Immature natural killer cell (primary cell): ENCODE measurements at places on chromosomes 5 and 9.

GRCh38 chr9:1606253-1606652 is 408.9 kb upstream of the SMARCA2 start:
- no peaks in the 10 kb centered on the region for H3K4me1 ChIP-seq
- no peak overlapping the region for H3K27ac ChIP-seq
- DNase-seq, result no peak

DNA sequence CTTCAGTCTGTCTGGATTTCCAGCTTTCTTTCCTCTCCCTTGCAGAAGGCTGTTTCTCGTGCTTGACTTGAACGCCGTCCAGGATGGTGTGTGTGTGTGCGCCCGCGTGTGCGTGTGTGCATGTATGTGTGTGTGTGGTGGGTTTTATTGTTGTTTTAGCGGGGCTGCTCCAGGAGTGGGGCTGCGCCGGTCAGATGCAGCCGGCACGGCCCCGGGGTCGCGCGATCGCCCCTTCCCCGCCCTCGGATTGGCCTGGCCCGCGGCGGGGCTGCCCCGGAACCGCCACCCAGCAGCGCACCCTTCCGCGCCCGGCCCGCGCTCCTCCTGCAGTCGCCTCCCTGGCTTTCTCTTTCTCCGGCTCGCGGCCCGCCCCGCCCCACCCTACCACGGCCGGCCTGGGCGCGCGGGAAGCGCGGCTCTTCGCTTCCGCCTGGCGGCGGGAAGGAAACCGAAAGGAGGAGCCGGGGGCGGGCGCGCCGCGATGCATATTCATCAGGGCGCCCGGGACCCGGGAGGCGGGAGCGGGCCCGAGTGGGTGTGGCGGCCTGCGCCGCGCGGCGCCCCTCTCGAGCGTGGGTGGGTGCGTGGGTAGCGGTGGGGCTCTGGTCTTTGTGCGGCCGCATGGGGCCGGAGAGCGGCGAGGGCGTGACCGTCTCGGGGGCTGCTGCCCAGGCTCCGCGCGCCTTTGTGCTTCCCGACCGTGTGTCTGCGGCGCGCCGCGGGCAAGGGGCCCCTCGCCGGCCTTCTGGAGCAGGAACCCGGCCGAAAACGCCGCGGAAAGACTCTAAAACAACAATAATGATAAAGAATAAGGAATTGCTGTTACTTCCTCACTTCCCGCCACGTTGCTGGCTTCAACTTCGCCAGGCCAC is 8.5 kb upstream of the NFIB start:
- peaks cover 20% of the 10 kb centered on the region for H3K4me1 ChIP-seq
- peak overlapping the region; percentile 90 for H3K4me3 ChIP-seq
- peaks cover 12% of the 10 kb centered on the region for H3K27me3 ChIP-seq
- H3K27ac ChIP-seq, result peak overlapping the region; percentile 60

GRCh38 chr5:132434416-132435286 is 55.9 kb downstream of the IRF1 start:
- peak overlapping the region; percentile 71 for H3K4me3 ChIP-seq
- H3K36me3 ChIP-seq, result peaks cover 41% of the 10 kb centered on the region
- H3K27me3 ChIP-seq, result peaks cover 3% of the 10 kb centered on the region
- H3K27ac ChIP-seq, result peak overlapping the region; percentile 98
- no peak for DNase-seq

GRCh38 chr9:95099321-95100070 is 218.0 kb downstream of the FANCC start:
- H3K4me1 ChIP-seq, result no peaks in the 10 kb centered on the region
- H3K27ac ChIP-seq, result no peak overlapping the region
- no peaks in the 10 kb centered on the region for H3K36me3 ChIP-seq
- H3K27me3 ChIP-seq, result no peaks in the 10 kb centered on the region
- no peak for DNase-seq
- H3K4me3 ChIP-seq, result no peak overlapping the region

GRCh38 chr5:88474574-88474973 is 205.9 kb upstream of the TMEM161B start:
- no peak overlapping the region for H3K27ac ChIP-seq
- H3K4me1 ChIP-seq, result no peaks in the 10 kb centered on the region
- no peaks in the 10 kb centered on the region for H3K36me3 ChIP-seq
- peaks cover 5% of the 10 kb centered on the region for H3K27me3 ChIP-seq

- H3K36me3 ChIP-seq, result no peaks in the 10 kb centered on the region
- peaks cover 15% of the 10 kb centered on the region for H3K27me3 ChIP-seq
- peak; percentile 62 for DNase-seq
These were observed 813 bp downstream of the GNAQ start for GRCh38 chr9:78030553-78031443.

GRCh38 chr5:139664086-139664693 is 16.0 kb downstream of the CXXC5 start:
- H3K4me1 ChIP-seq, result peaks cover 91% of the 10 kb centered on the region
- peak overlapping the region; percentile 98 for H3K27ac ChIP-seq
- DNase-seq, result no peak
- peaks cover 8% of the 10 kb centered on the region for H3K27me3 ChIP-seq
- no peaks in the 10 kb centered on the region for H3K36me3 ChIP-seq

DNA sequence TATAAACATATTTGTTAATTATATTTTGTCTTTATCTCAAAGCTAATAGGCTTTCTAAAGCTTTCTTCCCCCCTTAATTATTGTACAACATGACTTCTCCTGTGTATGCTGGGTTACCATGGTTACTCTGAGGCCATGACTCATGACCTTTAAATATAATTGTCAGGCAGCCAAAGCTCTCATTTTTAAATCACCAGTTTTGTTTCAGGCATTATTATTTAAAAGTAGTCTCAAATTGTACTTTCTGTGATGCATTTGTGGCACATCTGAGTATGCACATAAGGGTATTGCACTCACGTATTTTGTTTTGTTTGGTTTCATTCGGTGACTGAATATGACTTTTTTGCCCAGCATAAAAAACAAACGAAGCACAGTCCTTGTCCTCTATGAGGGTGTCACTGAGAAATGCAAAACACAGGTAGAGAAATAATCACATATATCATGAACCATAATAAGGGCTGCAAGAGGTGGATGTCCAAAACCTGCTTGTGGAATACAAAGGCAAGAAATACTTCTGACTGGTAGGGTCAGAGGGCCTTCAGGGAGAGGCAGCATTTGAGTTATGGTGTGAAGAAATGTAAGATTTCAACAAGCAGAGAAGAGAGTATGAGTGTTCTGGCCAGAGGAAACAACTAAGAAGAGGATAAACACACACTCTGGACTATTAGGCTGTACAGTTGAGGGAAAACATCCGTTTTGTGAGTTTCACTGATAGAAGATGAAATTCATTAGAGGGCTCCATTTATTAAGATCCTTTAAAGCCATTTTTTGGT is 2.1 kb downstream of the CCDC192 start:
- H3K4me3 ChIP-seq, result no peak overlapping the region
- peaks cover 4% of the 10 kb centered on the region for H3K27me3 ChIP-seq
- no peaks in the 10 kb centered on the region for H3K4me1 ChIP-seq
- DNase-seq, result no peak

DNA sequence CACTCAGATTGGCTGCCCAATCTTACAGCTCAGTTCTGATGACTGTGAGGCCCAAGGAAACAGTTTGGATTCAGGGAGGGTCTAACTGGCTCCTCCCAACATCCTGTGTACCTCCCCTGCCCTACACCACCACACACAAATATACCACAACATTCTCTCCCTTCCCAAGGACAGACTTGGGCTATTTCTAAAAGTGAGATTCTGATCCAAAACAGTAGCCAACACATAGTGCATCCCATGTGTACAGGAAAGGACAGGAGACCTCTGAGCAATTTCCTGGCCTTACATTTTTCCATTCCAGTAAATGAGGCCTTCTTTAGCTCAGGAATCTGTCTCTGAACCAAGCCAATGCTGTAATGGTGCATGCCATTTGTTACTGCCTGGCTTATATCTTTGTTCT is 20.8 kb downstream of the ZNF366 start:
- H3K4me3 ChIP-seq, result no peak overlapping the region
- H3K27me3 ChIP-seq, result peaks cover 5% of the 10 kb centered on the region
- no peaks in the 10 kb centered on the region for H3K4me1 ChIP-seq
- no peak overlapping the region for H3K27ac ChIP-seq

DNA sequence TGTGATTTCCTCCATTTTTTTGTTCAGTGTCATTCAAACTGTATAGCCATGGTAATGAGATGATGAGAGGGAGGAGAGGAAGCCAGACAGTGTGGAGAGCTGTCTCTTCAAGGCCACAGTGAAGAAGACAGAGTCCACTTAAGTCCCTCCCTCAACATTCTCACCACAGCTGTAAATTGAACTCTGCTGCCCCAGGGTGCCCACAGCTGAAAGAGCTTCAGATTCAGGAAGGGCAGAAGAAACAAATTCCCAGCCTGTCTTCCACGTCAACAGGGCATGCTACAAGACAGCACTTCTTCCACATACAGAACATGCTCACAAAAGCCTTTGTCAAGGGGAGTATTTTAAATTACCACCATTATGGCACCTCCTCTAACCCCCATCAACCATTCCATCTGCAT is 100.4 kb downstream of the KLHL3 start:
- DNase-seq, result no peak
- H3K36me3 ChIP-seq, result peaks cover 10% of the 10 kb centered on the region
- H3K27me3 ChIP-seq, result no peaks in the 10 kb centered on the region
- no peak overlapping the region for H3K4me3 ChIP-seq
- no peaks in the 10 kb centered on the region for H3K4me1 ChIP-seq
- H3K27ac ChIP-seq, result no peak overlapping the region

DNA sequence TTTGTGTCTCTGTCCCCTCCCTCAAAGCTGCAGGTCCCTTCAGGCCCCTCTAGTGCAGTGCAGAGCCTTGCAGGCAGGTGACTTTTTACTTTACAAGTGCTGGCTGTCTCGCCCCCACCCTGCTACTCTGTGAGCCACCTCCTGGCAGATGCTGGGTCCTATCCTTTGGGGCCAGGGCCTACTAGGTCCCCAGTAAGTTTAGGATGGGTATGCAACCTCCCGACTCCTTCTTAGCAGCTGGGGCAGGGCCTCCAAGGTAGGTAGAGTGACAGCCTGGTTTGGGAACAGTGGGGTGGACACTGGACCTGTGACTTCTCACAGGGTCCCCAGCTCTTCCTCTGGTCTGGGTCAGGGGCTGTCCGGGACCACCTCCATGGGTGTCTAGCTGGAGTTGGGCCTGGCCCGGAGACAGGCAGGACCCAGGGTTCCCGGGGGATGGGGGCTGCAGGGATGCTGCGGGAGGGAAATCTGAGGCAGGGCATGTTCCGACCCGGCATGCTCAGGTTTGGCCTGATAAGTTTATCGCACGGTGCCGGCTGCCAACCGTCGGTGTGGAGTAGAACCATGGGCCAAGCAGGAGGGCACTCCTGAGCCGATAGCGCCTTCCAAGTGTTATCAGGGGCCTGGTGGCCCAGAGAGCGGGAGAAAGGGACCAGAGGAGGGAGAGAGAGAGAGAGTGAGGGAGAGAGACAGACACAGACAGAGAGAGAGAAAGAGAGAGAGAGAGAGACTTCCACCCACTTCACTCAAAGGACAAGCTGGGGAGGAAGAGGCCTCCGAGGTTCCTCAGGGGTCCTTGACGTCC is 20.5 kb downstream of the GFI1B start:
- no peak overlapping the region for H3K4me3 ChIP-seq
- H3K4me1 ChIP-seq, result peaks cover 13% of the 10 kb centered on the region
- H3K36me3 ChIP-seq, result no peaks in the 10 kb centered on the region
- H3K27ac ChIP-seq, result no peak overlapping the region
- peaks cover 5% of the 10 kb centered on the region for H3K27me3 ChIP-seq
- DNase-seq, result no peak

DNA sequence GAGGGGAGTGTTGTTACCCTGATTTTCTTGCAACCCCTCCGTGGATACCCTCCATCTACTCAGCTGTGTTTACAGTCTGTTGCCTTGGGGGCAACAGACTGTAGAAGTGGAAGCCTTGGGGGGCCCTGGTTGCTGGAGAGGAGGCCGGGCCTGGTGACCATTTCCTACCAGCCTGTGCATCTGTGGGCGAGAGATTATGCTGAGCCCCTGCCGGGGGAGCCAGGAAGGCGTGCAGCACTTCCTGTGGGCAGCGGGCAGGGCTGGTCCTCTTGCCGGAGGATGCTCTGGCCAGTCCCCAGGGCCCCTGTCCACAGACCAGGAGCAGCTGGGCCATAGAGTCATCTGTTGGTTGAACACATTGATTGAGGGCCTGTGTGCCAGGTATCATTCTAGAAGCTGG is 11.1 kb downstream of the ERGIC1 start:
- H3K36me3 ChIP-seq, result no peaks in the 10 kb centered on the region
- peaks cover 50% of the 10 kb centered on the region for H3K4me1 ChIP-seq
- DNase-seq, result peak; percentile 48

- no peak overlapping the region for H3K27ac ChIP-seq
- H3K4me3 ChIP-seq, result no peak overlapping the region
- no peaks in the 10 kb centered on the region for H3K36me3 ChIP-seq
- no peaks in the 10 kb centered on the region for H3K27me3 ChIP-seq
These were observed 23.6 kb downstream of the TNPO1 start for GRCh38 chr5:72840041-72840440.

DNA sequence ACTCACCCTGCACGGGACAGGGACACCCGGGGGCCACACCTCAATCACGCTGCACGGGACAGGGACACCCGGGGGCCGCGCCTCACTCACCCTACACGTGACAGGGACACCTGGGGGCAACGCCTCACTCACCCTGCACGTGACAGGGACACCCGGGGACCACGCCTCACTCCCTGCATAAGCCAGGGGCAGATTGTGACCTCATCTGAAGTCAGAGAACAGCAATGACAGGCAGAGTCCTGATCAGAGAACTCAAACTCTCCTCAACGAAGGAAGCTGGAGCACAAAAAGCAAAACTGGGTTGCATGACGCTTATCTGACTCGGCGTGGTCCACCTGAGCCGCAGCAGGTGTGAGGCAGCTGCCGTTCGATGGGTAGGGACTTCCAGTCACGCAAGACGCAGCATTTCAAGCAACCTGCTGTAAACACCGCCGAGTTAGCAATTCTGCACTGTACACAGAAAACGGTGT is 3.2 kb downstream of the TERT start:
- DNase-seq, result no peak
- H3K27me3 ChIP-seq, result peaks cover 6% of the 10 kb centered on the region
- peaks cover 2% of the 10 kb centered on the region for H3K36me3 ChIP-seq
- H3K27ac ChIP-seq, result no peak overlapping the region
- no peak overlapping the region for H3K4me3 ChIP-seq

GRCh38 chr5:871596-872298 is 20.9 kb downstream of the BRD9 start:
- no peak overlapping the region for H3K27ac ChIP-seq
- H3K4me1 ChIP-seq, result peaks cover 2% of the 10 kb centered on the region
- no peak for DNase-seq
- peaks cover 2% of the 10 kb centered on the region for H3K27me3 ChIP-seq
- peaks cover 28% of the 10 kb centered on the region for H3K36me3 ChIP-seq

GRCh38 chr5:172944741-172945140 is 14.5 kb upstream of the RPL26L1 start:
- no peak overlapping the region for H3K4me3 ChIP-seq
- H3K27ac ChIP-seq, result no peak overlapping the region
- peaks cover 3% of the 10 kb centered on the region for H3K27me3 ChIP-seq
- no peaks in the 10 kb centered on the region for H3K4me1 ChIP-seq

DNA sequence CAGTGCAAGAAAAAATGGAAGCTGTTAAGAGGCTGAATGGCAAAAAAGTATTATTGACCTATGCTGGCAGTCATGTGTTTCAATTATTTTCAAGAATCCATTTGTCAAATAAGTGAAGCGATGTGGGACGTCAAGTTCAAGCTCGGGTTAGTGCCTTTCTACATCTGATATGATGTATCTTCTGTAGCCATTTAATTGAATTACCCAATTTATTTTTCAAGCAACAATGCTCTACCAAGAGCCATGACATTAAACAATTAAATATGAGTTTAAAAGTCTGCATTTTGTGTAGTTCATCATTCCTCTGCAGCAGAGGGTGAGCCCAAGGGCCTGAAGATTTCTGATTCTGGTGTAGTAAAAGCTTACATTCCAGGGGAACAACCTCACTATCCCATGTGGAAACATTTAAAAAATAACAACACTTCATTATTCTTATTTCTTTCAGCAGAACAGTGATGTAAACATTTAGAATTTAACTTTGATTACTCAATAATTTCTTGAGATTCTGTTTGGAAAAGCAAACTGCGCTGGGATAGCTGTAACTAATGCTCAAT is 619.7 kb upstream of the ARRDC3 start:
- no peak for DNase-seq
- no peaks in the 10 kb centered on the region for H3K4me1 ChIP-seq
- no peaks in the 10 kb centered on the region for H3K27me3 ChIP-seq
- H3K36me3 ChIP-seq, result no peaks in the 10 kb centered on the region
- H3K27ac ChIP-seq, result no peak overlapping the region
